GM23338 (cell line): ENCODE measurements at places on chromosomes 3 and 15.

- DNase-seq, result no peak
Measured at GRCh38 chr15:51226576-51227210, 111.7 kb downstream of the CYP19A1 start.

GRCh38 chr3:119588112-119588511 is 8.8 kb downstream of the ADPRH start:
- no peak for DNase-seq

DNA sequence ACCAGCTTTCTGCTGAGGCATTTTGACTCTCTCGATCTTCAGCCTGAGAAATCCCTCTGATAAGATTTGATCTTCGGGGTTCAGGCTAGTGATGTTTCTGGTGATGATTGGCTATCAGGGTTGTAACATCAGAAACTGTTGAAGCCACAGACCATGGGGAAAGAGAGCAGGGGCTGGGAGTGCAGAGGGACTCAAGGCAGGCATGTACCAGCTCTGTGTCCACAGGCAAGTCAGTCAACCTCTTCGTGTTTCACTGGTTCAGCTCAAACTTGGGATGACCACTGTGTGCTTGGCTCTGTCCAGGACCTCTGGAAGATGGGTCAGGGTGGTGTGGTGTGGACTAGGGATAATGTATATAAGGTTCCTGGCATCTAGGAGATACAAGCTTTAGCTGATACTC is 116.5 kb downstream of the EEFSEC start:
- DNase-seq, result no peak

DNA sequence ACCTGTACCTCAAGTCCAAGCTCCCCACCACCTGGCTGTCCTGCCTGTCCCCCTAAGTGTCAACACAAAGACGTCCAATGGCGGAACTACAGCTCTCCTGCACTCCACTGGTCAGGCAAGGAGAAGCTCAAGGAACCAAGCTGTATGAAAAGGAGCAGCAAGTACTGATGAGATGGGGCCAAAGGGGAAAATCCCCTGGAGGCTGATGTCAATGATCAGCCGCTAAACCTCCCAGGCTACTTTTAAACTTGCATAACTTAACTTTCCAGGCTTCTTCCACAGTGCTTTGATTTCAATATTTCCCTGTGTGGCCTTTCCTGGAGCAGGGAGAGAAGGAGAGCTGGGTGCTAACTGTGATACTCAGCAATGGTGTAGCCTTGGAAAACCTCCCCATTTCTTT is 35.0 kb downstream of the TM4SF4 start:
- DNase-seq, result no peak

DNA sequence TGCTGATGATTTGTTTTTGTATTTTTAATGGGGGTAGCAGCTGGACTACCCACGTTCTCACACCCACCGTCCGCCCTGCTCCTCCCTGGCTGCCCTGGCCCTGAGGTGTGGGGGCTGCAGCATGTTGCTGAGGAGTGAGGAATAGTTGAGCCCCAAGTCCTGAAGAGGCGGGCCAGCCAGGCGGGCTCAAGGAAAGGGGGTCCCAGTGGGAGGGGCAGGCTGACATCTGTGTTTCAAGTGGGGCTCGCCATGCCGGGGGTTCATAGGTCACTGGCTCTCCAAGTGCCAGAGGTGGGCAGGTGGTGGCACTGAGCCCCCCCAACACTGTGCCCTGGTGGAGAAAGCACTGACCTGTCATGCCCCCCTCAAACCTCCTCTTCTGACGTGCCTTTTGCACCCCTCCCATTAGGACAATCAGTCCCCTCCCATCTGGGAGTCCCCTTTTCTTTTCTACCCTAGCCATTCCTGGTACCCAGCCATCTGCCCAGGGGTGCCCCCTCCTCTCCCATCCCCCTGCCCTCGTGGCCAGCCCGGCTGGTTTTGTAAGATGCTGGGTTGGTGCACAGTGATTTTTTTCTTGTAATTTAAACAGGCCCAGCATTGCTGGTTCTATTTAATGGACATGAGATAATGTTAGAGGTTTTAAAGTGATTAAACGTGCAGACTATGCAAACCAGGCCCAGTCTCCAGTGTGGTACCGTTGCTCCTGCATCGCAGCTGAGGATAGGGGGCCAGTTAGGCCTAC is 1.4 kb upstream of the FES start:
- DNase-seq, result no peak

DNA sequence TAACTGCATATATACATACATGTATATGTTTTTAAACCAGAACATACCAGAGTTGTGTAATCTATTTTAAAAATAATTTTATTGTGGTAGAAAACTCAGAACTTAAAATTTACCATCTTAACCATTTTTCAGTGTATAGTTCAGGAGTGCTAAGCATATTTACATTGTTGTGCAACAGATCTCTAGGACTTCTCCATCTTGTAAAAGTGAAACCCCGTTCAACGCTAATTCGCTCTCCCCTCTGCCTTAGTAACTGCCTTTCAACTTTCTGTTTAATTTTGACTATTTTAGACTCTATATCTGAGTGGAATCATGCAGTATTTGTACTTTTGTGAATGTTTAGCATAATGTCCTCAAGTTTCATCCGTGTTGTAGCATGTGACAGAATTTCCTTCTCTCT is 51.8 kb upstream of the SSR3 start:
- DNase-seq, result no peak
